Left kidney (tissue), 8 donors: ENCODE measurements at places on chromosomes 13 and 19.

DNA sequence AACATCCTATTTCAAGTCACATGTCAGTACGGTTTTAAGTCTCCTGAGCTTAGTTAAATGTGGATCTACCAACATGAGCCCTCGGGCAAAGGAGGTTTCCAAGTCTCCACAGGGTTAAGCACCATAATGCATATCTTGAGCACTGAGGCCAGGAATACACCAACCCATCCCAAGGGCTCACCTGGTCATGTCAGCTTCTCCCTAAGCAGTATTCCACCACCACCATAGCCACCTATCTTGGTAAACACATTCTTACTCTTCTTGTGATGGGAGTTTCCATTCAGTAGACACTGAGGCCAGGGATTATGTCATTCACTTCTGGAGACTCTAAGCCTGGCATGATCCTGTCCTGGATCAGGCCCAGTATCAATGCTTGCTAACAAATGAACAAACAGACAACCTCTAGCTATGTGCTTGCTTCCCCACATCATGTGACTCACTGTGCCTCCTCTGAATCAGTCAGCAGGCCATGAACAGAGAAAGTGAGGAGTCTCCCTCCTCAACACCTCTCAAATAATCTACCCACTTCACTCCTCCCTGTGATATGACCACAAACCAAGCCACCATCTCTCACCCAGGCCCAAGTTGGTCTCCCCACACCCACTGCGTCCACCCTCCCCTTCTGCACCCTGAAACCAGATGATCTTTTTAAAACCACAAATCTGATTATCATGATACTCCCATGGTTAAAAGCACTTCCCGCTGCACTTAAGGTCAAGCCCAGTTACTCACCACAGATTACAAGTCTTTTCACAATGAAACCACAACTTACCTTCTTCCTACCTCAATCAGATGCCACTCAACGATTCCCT lies 5.8 kb downstream of the PEG3 start:
- no peak for DNase-seq

DNA sequence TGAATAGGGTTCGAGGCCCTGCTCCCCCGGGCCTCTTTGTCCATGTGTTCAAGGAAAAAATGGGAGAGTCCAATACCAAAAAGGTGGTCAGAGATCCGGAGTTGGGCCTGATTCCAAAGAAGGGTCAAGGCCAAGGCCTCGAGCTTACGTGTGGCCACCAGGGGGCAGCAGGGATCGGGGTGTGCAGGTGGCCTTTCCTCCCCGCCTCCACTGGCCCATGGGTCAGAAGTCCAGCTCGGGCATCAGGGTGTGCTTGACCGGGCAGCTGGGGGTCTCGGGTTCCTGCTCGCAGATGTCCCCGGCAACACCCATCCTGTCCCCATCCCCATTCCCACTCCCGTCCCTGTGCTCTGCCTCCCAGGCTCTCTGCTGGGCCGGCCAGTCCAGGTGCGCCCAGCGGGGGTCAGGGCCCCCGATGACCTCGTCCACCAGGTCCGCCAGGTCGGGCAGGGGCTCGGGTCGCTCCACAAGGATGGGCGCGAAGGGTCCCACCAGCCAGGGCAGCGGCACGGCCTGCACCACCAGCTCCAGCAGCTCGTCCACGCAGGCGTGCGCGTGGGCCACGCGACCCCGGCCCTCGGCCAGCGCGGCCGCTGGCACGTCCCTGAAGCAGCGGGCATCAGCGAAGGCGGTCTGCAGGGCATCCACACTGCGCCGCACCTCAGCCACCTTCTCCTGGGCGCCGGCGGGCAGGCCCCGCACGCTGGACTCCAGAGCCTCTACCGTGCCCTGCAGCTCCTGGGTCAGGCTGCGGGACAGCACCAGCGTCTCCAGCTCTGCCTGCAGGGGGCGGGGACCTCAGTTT lies 5.2 kb upstream of the PLIN4 start:
- no peak for DNase-seq

GRCh38 chr13:23766283-23766682 lies 122.9 kb downstream of the MIPEP start:
- no peak for DNase-seq

DNA sequence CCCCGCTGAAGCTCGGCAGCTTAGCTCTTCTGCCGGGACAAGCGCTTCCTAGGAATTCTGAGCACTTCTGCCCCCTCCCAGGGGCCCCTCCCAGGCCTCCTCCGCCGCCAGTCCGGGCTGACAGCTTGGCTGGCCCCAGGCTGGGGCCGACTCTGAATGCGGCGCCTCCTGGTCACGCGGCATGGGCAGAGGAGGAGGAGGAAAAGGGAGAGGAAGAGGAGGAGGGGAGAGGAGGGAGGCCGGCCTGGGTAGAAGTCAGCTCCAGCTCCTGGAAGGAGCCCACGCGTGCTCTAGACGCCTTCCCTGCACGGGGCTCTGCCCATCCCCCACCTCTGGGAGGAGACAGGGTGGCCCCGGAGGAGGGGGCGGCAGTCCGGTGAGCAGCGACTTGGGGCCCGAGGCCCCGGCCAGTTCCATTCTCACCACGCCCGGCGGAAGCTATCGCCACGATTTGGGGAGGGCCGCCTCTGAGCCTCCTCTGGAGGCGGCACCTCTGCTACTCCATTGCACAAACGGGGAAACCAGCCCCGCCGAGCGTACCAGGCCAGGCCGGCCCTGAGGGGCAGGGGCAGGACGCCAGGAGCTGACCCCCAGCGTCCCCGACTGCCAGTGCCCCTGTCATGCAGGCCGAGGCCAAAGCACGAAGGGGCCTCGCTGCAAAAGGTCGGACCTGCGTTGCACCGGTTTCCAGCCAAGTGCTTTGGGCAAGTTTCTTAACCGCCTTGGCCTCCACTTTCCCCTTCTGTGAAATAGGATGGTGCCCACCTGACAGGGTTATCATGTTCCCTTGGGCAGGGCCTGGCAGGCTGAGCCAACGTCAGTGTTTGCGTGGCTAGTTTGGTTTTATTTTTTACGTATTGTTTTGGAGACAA lies 31.6 kb downstream of the CCNE1 start:
- DNase-seq = peak; percentile 41

DNA sequence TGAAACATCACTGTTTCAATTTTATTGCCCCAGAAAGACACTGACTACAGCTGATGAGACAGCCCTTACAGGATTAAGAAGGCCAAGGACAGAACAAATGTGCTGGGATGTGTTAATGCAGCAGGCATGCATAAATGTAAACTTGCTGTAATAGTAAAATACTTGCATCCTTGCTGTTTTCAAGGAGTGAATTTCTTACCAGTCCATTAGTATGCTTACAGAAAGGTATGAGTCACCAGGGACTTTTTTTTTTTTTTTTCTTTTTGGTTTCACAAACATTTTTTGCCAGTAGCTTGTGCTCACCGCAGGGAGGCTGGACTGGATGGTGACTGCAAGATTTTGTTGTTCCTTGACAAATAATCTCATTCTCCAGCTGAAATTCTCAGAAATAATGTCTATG lies 55.1 kb downstream of the GPR180 start:
- no peak for DNase-seq

DNA sequence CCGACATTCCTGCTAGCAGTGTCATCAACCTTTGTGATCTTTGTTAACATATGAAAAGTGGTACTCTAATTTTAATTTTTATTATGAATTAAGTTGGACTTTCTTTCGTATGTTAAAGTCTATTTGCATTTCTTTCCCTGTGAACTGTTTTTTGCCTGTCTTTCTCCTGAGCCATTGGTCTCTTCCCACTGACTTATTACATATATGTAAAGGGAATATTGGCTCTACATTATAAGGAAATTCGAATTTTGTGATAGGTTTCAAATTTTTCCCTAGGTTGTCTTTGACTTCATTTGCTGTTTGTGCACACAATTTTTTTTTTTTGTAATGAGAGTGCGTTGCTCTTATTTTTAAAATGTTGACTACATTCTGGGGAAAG lies 442 bp upstream of the CDC16 start:
- DNase-seq = no peak

GRCh38 chr19:5487222-5487621 lies 32.0 kb downstream of the ZNRF4 start:
- no peak for DNase-seq

DNA sequence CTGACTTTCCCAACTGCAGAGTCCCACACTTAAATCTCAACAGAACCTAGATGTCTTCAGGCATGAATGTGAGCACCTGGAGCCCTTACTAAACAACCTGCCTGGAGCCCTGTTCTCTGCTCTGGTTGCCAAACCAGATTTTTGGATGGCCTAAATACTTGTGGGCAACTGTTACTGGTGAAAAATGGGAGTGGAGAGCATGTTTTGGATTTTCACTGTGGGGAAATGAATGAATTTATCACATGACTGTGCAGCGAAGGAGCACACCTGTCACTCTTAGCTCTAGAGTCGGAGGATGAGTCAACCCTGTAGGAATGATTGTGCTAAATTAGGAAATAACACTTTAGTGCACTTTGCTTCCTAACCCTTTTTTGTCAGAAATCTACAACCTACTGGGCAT lies 30.3 kb downstream of the SHISA2 start:
- DNase-seq = no peak

- DNase-seq = no peak
Observed at GRCh38 chr19:55489711-55490477, 1.7 kb downstream of the SSC5D start.

DNA sequence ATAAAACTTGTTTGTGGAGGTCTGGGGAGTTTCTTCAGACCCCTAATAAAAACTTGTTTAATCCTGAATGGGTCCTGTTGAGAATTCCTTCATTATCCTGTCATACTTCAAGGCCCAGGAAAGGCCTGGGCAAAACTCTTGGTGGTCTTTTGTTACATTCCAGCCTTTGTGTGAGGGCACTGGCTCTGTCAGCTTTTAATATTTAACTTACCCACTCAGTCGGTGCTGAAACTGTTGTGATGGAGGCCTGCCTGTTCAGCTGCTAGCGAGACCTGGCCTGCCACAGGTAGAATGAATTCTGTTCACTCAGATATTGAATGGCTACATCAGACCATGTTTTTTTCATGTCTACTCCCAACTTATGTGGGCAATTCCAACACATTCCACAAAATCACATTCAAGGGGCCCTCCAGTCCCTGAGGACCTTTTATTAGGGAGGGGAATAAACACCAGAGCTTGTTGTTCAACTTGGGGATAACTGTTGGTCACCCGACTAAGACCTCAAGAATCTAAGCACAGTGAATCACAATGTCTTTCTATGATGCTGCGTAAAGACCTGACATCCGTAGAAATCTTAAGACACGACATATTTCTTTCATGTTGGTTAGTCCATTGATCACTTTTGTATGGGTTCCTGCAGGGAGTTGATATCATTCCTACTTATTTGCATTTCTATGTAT lies 12.5 kb downstream of the NLRP8 start:
- peak; percentile 5 for DNase-seq

GRCh38 chr19:38308006-38308766 lies 4.1 kb downstream of the C19orf33 start:
- no peak for DNase-seq

DNA sequence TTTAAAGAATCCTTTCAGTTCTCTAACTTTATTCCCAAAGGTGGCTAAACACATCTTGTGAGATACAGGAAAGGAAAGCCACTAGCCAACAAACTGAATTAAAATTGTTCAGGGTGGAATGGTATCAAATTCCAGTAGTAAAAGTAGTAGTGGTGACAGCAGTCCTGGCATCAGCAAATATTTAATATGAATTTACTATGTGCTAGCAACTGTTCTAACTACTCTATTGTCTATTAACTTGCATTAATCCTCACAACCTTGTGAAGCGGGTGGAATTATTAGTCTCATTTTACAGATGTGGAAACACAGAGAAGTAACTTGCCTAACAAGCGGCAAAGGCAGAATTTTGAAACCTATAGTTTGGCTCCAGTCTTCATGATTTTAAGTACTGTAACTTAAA lies 130.1 kb downstream of the KLF12 start:
- DNase-seq = no peak

DNA sequence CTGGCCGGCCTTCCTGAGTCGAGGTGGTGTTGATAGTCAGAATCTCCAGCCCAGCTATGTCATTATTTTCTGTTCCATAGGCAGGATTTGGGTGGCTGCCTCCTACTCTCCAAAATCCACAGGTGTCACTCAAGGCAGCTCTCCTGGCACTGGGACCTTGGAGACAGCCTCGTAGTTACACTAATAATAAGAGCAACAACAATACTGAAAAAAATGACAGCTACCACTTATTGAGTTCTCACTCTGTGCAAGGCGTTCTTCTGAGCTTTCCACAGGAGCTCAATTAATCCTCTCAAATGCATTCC lies 12.2 kb upstream of the KLK12 start:
- no peak for DNase-seq

DNA sequence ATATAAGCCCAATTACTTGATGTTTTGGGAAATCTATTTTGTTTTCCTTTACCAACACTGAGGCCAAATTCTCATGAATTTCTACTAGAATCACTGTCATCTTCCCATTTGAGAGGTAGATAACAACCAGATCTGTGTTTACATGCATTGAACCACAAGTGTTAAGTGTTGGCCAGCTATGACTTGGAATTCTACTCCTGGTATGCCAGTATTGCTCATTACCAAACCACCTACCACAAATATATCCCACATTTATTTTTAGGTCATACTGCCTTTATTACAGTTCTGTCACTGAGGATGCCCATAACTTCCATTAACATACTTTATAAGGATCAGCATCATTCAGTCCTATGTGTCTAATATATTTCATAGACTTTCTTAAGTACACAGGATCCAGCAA lies 328.9 kb downstream of the DIAPH3 start:
- DNase-seq = no peak

- DNase-seq = no peak
Observed at GRCh38 chr19:50331994-50332243, 2.7 kb upstream of the KCNC3 start.

GRCh38 chr19:37594304-37594981 lies at the start of the genes ZNF540 and ZNF571:
Gene ZNF540, plus strand, starts transcription at chr19:37594876. Its CDS starts 3,572 bp downstream, at chr19:37598448.
Gene ZNF571, minus strand, starts transcription at chr19:37594792. Its CDS starts 8,116 bp downstream, at chr19:37586676.
- peak; percentile 94 for DNase-seq

DNA sequence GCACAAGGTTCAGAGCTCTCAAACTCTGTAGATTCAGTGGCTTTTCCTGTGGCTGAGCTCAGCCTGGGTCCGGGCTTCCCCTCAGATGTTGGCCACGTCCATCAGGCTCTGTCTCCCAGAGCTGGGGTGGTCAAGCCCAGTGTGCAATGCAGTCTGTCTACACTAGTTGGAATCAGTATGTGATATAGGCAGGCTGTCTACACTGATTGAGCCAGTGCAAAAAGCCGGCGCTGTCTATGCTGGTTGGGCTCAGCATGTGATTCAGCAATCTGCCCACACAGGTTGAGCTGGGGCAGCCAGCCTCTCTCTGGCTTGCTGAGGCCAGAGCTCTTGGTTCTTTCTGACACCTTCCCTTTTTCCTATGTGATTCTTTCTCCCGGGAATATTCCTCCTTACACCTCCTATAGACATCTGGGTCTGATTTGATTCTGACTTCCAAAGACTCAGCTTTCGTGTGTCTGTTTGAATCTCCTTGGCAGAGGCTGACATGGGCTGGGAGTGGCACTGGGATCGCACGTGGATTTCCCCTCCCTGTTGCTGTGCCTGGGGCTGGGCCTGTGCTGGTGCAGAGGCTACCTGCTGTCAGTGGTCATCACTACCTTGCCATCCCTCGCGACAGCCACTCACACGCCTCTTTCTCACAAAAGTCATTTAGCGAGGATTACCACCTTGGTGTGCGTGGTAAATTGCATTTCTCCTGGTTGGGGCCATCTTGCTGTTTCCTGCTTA lies 9.3 kb downstream of the CHST8 start:
- no peak for DNase-seq
